ENCODE measurements at places on chromosomes 4 and X. TPM values are rescaled to one million over a fixed set of nuclear protein-coding genes. Genes with fewer than 3 reads are reported as not detected.

The GLRB gene
- 2.5 TPM for total RNA-seq

The ODAM gene
- total RNA-seq, result 24.6 TPM

DNA sequence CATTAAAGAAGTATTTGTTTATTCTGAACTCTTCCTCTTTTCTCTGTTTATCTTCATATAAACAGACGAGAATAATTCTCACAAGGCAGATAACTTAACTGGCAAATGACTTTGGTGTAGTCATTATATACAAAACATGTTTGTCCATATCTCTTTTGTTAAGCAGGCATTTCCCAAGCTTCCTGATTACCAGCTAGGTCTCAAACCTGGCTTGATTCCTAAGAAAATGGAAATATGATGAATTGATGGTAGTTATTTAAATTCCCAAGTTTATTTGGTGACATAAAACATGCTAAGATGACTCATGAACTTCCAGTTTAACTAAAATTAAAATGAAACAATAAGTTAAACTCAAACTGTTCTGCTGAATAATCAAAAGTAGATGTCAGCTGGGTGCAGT lies 96.8 kb downstream of the ARSJ start:
- no peak overlapping the region for H3K27ac ChIP-seq
- H3K4me1 ChIP-seq, result no peaks in the 10 kb centered on the region
- no peak overlapping the region for H3K4me3 ChIP-seq
- no peaks in the 10 kb centered on the region for H3K36me3 ChIP-seq

DNA sequence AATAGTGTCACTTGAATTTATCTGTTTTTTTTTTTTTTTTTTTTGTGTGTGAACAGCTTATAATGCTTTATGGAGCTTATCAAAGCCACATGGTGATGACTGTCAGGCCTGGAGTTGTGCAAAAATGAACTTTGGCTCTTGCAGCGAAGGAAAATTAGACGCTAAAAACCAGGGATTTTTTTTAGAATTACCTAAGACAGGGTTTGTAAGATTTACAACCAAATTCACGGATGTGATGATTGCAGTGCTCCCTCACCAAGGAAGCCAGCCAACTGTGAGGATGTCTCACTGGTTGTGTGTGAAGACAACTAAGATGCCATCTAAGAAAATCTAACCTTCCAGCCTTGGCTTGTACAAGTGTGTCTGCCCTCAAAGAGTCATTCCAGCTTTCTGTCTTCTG lies 127.1 kb upstream of the SLC4A4 start:
- H3K27me3 ChIP-seq, result no peaks in the 10 kb centered on the region
- H3K27ac ChIP-seq, result peak overlapping the region; percentile 55

The GPR143 gene
- 6.3 TPM for total RNA-seq

GRCh38 chrX:13955095-13955647 lies 74.5 kb downstream of the GEMIN8 start:
- no peaks in the 10 kb centered on the region for H3K36me3 ChIP-seq
- H3K27me3 ChIP-seq, result no peaks in the 10 kb centered on the region
- DNase-seq, result no peak
- H3K4me1 ChIP-seq, result no peaks in the 10 kb centered on the region

DNA sequence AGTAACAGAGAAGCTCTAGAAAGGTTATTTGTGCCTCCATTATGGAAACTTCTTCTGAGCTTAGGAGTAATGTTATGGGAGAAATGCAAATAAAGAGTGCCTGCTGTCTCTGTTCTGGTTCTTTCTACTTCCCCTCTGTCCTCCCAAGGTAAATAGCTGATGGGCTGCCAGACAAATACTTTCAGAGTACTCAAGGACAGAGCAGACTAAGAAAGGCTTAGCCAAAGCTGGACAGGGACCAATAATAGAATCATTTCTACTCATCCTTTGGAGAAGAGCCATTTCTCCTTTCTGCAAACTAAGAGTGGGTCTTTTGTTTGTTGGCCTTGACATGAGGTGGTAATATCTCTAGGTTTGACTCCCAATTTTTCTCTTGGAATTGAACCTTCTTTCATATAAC lies 136.1 kb downstream of the MID1IP1 start:
- H3K4me3 ChIP-seq, result no peak overlapping the region
- no peaks in the 10 kb centered on the region for H3K36me3 ChIP-seq
- no peaks in the 10 kb centered on the region for H3K4me1 ChIP-seq
- no peaks in the 10 kb centered on the region for H3K27me3 ChIP-seq
- no peak for DNase-seq
- H3K27ac ChIP-seq, result no peak overlapping the region
